CD4-positive, alpha-beta T cell treated with Interleukin-2 at 100 ng/mL for 4 hours (primary cell): ENCODE measurements at places on chromosomes 6 and 20.

GRCh38 chr6:17059850-17060249 lies 42.0 kb upstream of the STMND1 start:
- no peak for DNase-seq

- DNase-seq, result no peak
Observed at GRCh38 chr6:123619156-123619555, 17.6 kb downstream of the TRDN start.

GRCh38 chr6:45493761-45494160 lies 116.0 kb upstream of the SUPT3H start:
- no peak for DNase-seq

- DNase-seq, result no peak
Observed at GRCh38 chr20:1305712-1306111, 23.2 kb downstream of the SDCBP2 start.

DNA sequence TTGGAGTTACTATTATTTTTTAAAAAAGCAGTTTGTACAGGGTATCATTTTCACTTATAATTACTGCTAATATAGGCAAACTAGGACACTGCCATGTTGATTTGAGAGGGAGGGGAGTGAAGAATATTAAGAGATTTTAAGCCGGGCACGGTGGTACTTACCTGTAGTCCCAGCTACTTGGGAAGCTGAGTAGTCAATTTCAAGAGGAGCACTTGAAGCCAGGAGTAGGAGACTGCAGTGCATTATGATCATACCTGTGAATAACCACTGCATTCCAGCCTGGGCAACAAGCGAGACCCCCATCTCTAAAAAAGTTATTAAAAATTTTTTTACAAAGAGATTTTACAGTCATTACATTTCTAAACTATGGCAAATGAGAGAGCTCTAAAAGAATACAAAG lies 35.7 kb downstream of the ADAT2 start:
- DNase-seq, result no peak

GRCh38 chr20:41342474-41343464 lies 2.1 kb downstream of the LPIN3 start:
- no peak for DNase-seq

- DNase-seq, result no peak
Observed at GRCh38 chr6:18845896-18846295, 458.7 kb downstream of the RNF144B start.

DNA sequence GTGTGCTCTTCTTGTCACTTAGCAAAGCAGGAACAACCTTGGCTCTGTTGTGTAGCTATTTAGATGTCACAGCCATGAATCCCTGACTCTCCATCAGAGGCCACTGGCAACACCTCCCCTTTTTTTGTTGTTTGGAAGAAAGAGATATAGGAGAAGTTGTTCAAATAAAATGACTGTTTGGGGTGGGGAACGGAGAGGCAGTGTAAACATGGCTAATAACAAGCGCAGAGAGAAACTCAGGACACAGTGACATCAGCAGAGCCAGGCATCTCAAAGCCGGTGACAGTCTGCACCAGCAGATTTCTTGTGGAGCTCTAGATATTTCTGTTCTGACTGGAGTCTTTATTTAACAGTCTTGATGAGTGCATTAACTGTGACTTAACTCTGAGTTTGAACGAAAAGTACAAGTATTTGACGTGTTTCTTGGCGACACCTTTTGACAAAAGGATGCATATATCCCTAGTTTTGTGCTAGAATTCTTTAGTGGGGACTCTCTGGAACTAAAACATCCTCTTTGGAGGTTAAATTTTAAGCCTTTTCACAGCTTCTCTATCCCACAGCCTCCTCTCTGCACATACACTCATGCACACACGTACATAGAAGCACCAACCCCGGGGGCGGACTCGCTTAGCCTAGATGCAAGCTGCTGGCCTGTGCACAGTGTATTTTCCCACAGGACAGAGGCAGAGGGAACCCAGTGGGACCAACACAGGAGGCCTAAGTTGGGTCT lies 53.8 kb downstream of the ADAT2 start:
- no peak for DNase-seq

DNA sequence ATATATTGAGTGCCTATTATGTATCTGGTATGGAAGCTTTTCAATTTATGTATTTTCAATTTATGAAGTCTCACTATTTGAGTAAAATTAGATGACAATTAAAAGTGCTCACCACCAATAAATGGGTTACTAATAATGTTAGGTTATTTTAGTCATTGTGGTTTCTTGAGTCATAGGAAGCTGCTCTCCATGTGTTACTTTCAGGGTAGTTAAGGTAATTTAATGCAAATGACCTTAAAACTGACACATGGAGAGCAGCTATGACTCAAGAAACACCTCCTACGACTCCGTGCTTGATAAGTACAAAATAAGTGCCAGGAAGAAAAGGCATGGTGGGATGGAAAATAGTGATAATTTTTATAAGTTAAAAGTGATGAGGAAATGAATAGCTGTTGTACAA lies 16.5 kb upstream of the TINAG start:
- no peak for DNase-seq

- DNase-seq, result no peak
Observed at GRCh38 chr20:17735959-17736621, 36.3 kb downstream of the BANF2 start.

DNA sequence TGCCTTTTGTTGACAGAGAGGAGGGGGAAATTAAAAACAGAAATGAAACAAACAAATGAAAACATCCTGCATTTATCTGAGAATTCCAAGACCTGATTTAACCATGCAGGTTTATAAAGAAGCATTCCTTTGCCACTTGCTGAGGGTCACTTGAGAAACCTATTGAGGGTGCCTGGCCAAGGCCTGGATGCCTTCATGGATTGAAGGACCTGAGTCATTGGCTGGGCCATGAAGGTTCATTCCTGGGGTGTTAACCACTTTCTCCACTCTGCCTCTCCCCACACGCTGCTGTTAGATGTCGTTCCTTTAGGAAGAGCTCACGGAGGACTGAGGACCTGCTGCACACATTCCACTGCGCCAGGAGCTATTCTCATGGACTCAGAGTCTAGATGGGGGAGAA lies 49.7 kb downstream of the DAAM2 start:
- DNase-seq, result no peak

DNA sequence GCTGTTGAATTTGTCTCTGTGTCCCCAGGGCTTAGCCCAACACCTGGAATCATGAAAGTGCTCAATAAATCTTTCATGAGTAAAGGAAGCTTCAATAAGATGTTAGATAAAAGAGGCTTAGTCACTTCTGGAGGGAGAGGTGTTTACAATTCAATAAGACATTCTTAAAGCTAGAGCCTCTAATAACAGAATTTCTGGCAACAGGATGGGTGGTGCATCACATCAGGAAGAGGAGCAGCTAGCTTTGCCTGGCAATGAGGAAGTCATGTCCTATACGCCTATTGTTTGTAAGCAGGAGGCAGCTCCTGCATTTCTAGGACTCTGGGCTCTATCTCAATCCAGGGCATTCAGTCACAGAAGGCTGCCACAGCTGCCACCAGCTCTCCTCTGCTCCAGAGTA lies 638.5 kb downstream of the EPM2A start:
- no peak for DNase-seq

GRCh38 chr20:47546184-47547033 lies 44.7 kb downstream of the NCOA3 start:
- DNase-seq, result no peak

DNA sequence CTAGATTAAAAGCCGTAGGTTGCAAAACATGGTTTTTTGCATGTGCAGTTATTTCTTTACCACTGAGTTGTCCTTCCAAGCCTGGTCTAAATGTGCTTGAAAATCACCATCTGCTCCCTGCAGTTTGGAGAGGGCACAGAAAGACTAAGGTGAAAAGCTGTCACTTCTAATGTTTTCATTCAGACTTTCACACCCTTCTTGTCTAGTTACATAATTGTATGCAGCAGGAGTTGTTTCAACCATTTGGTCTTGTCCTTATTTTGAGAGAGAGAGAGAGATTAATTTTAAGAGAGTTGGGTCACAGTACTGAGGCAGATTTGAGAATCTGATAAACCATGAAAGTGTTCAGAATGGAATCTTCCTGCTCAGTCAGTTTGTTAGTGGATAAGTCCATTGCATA lies 82.5 kb downstream of the ARID1B start:
- no peak for DNase-seq

GRCh38 chr6:18601516-18602020 lies 214.4 kb downstream of the RNF144B start:
- no peak for DNase-seq

- no peak for DNase-seq
Observed at GRCh38 chr20:3553663-3554062, 82.8 kb downstream of the ATRN start.
